ENCODE measurements at places on chromosomes 2 and 18. TPM values are rescaled to one million over a fixed set of nuclear protein-coding genes. Genes with fewer than 3 reads are reported as not detected.

Gene PIGN
- total RNA-seq: 58.4 TPM

Gene MEP1B
- total RNA-seq: not detected

Gene NEU2
- total RNA-seq: not detected

Gene MAPRE2
- 35.8 TPM for total RNA-seq

Gene ATOH8
- 58.4 TPM for total RNA-seq

DNA sequence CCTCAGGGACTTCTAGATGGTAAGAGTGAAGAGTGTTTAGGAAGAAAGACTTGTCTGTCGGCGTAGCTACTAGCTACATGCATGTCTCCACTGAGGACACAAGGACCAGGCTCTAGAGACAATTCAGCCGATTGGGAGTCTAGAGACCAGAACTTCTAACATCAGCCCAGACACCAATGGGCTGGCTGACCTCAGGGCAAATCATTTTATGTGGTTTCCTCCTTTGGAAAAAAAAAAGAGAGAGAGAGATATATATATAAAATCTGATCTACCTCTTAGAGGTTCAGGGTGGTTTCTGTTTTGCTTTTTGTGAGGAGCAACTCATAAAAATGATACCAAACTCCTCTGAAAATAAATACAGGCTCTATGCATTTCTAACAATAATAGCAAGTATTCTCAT, 212.8 kb downstream of the BCL2 start:
- DNase-seq: no peak

- DNase-seq: no peak
Observed at GRCh38 chr2:69998761-69999160, 37.3 kb upstream of the ASPRV1 start.

GRCh38 chr2:64398516-64399129, 55.3 kb upstream of the LGALSL start:
- no peak for DNase-seq

DNA sequence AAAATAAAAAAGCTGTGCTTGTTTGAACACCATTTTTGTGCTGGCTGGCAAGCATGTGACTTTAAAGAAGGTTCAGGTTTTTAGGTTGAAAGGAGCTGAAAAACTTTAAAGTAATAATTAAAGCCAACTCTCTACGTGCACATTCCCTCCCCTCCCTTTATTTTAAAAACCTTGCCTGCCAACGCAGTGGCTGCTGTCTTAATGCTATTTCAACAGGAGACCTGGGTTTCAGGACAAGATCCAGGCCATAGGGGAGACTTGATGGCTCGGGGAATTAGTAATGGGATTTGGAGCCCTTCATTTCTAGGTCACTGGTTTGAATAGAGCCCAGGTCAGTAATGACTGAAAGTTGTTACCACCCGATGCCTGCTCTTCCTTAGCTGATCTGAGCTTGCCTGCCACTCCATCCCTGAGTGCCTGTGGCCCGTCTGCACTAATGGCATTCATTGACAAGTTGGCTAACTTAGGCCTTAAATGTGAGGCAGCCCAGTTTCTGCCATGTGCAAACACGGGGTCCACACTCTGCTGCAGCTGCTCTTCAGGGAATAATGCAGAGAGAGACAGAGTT, 1233.2 kb upstream of the ZEB2 start:
- no peak for DNase-seq

DNA sequence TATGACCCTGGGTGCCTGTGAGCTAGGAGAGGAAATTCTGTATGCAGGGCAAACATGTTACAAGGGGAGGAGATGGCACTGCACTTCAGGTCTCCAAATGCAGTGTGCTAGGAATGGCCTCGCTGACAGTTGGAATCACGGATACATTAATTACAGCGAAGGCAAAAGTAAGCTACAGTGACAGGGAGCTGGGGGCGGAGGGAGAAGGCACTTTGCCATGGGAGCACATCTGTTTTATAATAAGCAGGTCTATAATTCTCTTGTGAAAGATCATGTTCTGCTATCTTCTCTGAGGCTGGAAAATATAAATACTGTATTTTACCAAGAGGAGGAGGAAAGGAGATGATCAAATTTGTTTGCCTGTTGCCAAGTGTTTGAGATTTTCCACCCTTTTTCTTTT, 56.3 kb upstream of the FZD5 start:
- DNase-seq: no peak

DNA sequence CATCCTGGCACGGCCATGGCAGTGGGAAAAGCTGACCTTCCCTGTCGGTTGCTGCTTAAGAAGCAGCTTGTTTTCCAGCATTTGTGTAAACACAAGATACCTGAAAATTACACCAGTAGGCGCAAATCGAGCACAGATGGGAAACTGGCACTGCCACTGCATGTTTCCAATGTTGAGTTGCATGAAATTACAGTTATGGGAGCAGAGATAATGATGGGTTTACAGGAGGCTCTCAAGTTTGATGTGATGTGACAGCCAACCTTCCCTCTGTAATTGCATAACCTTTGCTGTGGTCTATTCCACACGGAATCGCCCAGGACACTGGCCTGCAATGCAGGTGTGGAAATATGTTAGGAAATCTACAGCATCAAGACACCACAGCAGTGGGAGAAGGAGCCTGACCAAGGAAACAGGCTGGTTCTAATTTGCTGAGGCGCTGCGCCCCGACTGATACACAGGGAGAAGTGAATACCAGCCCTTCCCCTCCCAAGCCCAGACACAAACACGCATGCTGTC, 17.4 kb downstream of the GPR45 start:
- no peak for DNase-seq

DNA sequence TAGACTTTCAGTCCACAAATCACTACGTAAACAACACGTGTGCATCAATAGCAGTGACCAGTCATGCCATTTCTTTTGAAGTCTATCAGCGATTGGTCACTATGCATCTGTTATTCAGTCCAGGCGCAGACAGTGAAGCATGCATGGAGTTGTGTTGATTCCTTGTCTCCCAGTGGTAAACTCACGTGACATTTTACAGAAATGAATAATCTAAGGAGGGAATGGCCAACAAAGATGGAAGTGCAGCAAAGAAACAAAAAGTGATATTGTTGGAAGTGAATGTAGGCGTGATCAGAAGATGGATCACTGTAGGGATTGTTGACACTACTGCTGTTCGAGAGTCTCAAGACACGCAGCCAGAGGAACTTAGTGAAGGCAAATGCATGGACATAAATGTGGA, 317.8 kb upstream of the MGAT5 start:
- no peak for DNase-seq

DNA sequence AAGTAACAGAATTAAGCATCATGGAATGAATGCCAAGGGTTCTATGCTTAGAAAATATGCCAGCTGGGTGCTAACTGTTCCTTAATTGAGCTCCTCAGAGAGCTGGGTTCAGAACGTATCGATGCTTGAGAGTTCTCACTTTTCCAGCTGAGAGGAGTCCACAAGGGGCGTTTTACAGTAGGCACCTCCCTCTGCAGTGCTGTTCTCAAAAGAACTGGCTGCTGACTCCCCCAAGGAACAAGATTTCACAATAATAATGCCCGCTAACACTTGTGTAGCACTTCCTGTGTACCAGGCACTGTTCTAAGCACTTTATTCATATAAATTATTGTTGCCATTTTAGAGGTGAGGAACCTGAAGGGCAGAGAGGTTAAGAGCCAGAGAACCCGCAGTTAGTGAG, 18.1 kb upstream of the TMEM237 start:
- DNase-seq: peak; percentile 22

DNA sequence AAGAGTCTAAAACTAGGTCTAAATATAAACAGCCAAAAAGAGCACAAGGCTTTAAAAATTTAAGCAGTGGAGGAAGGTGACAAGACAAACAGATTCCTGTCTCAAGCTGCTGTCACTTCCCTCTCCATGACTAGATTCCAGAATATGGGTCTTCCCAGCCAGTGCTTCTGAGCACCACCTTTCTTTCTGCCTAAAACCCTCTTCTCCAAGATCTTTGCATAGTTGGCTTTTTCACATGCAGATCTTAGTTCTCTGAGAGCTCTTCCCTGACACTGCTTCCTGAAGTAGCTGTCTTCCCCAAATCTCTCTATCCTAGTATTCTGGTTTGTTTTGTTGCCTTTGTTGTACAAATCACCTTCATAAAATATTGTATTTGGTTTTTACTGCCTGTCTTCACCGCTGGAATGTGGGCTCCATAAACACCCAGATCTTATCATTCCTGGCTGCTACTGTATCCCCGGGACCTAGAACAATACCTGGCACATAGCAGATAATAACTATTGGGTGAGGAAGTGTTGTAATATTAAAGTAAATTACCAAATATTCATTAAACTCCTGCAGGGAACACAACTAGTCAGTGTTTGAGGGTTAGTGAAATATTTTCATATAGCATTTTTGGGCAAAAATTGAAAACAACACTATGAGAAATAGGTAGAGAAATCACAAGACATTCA, 150.2 kb downstream of the CCDC85A start:
- DNase-seq: no peak

GRCh38 chr2:25479761-25480160, 138.0 kb upstream of the DNMT3A start:
- DNase-seq: no peak

DNA sequence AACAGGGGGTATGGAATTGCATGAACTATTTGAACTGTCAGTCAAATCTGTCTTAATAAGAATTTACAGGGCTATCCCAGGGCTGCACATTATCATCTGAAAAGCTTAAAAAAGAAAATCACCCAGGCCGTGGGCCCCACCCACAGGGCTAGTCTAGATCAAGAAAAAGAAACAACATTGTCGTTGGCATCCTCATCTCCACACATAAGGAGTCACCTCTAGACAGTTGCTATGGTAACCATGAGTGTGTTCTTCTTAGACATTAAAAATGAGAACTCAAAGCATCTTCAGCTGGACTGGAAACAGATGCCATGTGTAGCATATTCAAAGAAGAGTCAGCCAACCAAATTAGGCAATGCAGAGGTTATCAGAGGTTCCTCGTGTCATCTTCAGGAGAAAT, 72.3 kb upstream of the CPO start:
- no peak for DNase-seq

- no peak for DNase-seq
Observed at GRCh38 chr18:70415823-70416488, 127.1 kb downstream of the SOCS6 start.

DNA sequence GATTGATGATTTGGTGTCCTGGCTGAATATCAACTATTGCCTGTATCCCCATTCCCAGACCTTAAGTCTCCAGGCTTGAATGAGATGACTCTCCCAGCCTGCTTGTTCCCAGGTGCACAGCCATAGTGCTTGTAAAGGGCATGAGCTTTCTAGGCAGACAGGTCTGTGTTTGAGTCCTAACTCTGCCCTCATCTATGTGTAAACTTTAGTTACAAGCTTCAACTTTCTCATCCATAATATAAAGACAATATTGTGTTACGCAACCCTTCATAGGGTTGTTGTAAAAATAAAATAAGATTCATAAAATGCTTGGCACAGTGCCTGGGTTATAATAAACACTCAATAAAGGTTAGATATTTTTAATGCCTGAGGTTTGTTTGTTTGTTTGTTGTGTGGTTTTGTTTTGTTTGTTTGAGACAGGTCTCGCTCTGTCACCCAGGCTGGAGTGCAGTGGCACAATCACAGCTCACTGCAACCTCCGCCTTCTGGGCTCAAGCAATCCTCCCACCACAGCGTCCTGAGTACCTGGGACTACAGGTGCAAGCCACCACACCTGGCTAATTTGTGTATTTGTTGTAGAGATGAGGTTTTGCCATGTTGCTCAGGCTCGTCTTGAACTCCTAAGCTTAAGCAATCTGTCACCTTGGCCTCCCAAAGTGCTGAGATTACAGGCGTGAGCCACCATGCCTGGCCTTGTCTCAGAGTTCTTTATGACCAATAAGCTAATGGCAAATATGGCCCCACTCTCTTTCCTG, 89.4 kb upstream of the MAPRE2 start:
- DNase-seq: no peak

DNA sequence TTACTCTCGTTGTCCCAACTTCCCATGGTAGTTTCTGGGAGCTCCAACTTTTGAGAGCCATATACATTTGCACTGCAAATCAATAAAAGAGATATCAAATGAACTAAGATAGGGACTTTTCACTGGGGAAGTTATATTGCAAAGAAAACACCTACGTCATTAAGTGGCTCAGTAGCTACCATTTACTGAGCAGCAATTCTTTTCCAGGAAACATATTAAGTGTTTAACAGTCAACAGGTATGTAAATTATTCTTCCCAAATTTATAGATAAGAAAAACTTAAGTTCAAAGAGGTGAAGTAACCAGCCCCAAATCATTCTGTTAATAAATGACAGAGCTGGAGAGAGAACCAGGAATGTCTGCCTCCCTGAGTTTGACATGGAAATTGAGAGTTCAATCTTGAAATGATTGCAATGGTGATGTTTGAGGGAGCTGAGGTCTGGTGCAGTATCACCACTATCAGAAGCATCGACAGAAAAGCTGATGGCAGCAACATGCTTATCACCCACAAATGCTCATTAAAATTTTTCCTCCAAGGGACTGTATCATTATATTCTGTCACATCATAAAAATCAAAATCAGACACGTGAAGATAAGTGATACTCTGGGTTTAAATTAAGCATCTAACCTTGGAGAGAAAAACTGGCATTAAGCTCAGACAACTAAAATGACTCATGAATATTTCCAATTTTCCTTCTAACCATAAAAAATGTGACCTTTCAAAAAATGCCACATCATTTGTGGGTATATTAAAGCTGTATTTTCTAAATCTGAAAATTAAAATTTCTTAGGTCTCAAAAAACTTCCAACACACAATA, 43.4 kb downstream of the GAREM1 start:
- no peak for DNase-seq

Data from dermis blood vessel endothelial cell (primary cell).